ENCODE measurements at places on chromosomes 12 and 14.

GRCh38 chr14:31057701-31058364 lies 31.7 kb upstream of the STRN3 start:
- no peak for DNase-seq

DNA sequence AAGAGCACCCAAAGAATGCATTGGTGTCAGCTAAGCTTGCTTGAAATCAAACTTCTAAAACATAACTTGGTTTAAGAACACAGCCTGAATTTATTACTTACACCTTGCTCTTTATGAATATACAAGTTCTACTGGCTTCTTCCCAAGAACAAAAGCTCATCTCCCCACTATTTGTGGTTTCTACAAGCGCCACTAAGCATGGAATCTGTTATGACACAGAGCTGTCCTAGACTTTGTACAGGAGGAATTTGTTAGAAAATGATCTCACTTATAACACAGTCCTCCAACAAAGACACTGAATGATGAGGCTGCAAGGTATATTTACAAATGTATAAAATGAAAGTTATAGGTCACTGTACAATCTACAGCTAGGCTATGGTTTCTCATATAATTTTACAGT lies 452.1 kb downstream of the BCAT1 start:
- no peak for DNase-seq

DNA sequence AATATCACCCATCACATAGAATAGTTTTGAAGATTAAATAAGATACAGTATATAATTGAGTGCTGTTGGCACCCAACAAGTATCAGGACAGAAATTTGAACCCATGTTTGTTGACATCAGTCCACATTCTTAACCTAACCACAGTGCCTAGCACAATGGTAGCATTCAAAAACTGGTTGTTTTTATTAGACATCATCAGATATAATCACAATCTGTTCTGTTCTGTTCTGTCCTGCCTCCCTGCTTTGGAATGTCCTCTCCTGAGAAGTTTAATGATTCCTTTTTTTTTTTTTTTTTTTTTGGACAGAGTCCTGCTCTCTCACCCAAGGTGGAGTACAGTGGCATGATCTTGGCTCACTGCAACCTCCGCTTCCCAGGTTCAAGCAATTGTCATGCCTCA lies 476.6 kb downstream of the RMST start:
- DNase-seq = no peak

DNA sequence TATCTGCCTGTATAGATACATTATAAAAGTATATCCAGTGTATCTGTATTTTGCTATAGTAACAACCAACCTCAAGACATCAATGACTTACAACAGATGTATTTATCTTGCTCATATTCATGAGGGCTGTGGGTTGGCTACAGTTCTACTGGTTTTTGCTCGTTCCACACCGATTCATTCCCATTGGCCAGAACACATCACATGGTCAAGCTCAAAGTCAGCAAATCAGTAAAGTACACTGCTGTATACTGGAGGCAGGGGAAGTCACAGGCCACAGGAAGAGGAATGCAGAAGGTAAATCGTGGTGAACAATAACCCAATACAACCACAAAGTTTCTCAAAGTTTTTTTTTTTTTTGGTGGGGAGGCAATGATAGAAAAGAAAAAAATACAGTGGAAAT lies 180.0 kb upstream of the CDKN3 start:
- DNase-seq = no peak

GRCh38 chr12:94817695-94818075 lies 167.3 kb upstream of the TMCC3 start:
- DNase-seq = no peak

- DNase-seq = peak; percentile 77
These were observed 75.3 kb upstream of the TMPO start for GRCh38 chr12:98439981-98440581.

GRCh38 chr12:118925826-118926225 lies 55.5 kb upstream of the SRRM4 start:
- no peak for DNase-seq

GRCh38 chr12:16560273-16560672 lies 45.7 kb downstream of the LMO3 start:
- no peak for DNase-seq

- DNase-seq = no peak
These were observed 22.8 kb upstream of the OASL start for GRCh38 chr12:121061831-121062230.

- DNase-seq = no peak
These were observed 31.0 kb downstream of the TMEM116 start for GRCh38 chr12:111981987-111982386.

GRCh38 chr14:72855913-72856312 lies 38.0 kb downstream of the DPF3 start:
- no peak for DNase-seq

DNA sequence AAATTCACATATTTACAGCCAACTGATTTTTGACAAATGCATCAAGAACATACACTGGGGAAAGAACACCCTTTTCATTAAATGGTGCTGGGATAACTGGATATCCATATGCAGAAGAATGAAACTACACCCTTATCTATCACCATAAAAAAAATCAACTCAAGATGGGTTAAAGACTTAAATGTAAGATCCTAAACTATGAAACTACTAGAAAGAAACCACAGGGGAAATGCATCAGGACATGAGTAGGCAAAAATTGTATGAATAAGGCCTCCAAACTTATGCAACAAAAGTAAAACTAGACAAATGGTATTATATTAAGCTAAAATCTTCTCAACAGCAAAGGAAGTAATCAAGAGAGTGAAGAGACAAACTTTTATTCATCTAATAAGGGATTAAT lies 242.6 kb downstream of the CPNE8 start:
- DNase-seq = no peak

- DNase-seq = no peak
These were observed 62.2 kb upstream of the CCND2 start for GRCh38 chr12:4211372-4211771.

DNA sequence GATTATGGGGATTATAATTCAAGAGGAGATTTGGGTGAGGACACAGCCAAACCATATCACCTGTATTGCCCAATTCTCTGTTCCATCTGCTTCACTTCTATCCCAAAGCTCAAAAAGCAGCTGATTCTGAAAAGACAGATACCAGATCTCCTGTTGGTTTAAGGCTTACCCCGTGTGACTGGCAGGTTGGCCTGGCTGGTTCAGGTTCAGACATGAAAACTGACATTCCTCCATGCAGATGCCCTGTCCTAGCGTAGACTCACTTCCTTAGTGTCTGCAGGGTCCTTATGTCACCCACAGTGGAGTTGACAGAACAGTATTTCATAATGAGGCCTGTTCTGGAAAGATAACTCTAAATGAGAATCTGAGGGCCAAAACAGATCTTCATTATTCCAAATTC lies 61.1 kb upstream of the FLRT2 start:
- DNase-seq = no peak

GRCh38 chr14:64123241-64123822 lies 170.8 kb downstream of the ESR2 start:
- DNase-seq = no peak

GRCh38 chr14:38135106-38135867 lies 72.4 kb upstream of the SSTR1 start:
- DNase-seq = no peak

GRCh38 chr12:32605326-32606095 lies 73.6 kb upstream of the DNM1L start:
- DNase-seq = no peak

- DNase-seq = no peak
These were observed 1.3 kb upstream of the WASHC3 start for GRCh38 chr12:102063069-102063468.

GRCh38 chr14:94390372-94391086 lies 2.1 kb upstream of the SERPINA1 start:
- DNase-seq = no peak

GRCh38 chr14:75967866-75968265 lies 13.9 kb downstream of the TGFB3 start:
- DNase-seq = no peak

GRCh38 chr12:98406378-98406777 lies 109.0 kb upstream of the TMPO start:
- DNase-seq = no peak

DNA sequence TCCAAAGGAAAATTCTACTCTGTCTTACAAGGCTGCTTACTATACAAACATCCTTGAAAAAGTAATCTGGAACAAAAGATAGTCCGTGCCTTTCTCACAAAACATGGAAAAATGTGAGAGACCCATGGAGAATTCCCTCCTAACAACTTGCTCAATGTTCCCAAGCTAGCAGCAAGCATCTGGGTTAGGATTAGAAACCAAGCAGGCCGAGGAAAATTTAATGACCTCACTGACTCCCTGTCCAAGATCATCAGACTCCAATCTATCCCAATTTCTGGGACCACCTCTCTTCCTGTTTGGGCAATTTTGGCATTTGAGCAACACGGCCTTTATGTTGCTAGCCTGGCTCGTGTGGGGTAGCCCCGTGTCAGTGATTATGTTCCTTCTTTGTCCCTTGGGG lies 18.1 kb upstream of the GSG1 start:
- no peak for DNase-seq

All from right hindlimb (tissue), 1 donor.